ENCODE measurements at places on chromosomes 13 and 19.
A peak's percentile ranks its signal among the peaks of the same experiment; 100 is the strongest.

- no peak for DNase-seq
These were observed 144.1 kb upstream of the MIR17HG start for GRCh38 chr13:91203430-91203829.

- no peak for DNase-seq
These were observed 56.4 kb downstream of the IER2 start for GRCh38 chr19:13206587-13206986.

DNA sequence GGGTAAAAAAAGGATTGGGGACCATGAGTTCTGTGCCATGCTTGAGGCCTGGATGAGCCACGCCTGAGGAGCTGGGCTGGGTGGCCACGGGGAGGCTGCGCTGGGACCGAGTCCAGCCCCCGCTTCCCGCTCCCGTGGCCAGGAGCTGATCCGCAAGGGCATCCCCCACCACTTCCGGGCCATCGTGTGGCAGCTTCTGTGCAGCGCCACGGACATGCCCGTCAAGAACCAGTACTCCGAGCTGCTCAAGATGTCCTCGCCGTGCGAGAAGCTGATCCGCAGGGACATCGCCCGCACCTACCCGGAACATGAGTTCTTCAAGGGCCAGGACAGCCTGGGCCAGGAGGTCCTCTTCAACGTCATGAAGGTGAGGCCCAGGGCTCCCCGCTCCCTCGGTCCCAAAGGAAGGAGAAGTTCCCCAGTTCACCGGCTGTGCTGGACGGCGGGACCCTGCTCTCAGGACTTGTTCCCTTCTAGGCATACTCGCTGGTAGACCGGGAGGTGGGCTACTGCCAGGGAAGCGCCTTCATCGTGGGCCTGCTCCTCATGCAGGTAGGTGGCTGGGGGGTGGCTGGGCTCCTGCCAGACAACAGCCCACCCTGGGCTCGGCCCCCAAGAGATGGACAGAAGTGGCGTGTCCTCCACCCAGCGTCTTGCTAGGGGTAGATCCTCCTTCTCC, 18.9 kb downstream of the EVI5L start:
- DNase-seq = no peak

GRCh38 chr13:111845621-111846351, 221.2 kb upstream of the SOX1 start:
- no peak for DNase-seq

GRCh38 chr19:14835011-14835410, at the start of the genes OR7A5 and OR7C1:
OR7A5 (minus strand) TSS chr19:14835185; CDS start chr19:14828241, 6,944 bp downstream.
OR7C1 (minus strand) TSS chr19:14835185; CDS start chr19:14800136, 35,049 bp downstream.
- DNase-seq = no peak

DNA sequence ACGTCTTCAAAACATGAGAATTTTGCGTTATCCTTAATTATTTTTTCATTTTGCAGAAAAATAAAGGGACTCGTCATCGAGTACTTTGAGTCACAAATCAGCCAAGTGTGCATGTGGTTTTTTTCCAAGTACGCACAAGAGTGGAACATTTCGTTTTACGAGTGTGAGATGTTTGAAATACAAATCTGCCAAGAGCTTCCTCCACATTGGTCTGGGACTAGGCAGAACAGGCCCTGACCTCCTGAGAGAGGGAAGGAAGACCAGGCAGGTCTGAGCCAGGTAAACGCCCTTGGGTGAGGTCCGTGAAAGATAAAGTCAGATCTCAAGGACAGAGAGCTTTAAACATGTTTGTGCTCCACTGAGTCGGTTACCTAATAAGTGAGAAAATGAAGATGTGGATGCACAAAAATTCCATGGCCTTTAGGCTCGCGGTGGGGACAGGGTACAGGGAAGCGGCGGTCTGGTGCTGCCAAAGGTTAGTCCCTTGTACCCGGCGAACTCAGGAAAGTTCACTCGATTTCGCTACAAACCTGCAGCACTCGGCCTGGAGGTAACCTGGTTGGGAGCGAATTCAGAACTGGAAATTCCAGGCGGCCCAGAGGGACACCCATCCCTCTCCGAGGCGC, 473 bp upstream of the ITM2B start:
- no peak for DNase-seq

DNA sequence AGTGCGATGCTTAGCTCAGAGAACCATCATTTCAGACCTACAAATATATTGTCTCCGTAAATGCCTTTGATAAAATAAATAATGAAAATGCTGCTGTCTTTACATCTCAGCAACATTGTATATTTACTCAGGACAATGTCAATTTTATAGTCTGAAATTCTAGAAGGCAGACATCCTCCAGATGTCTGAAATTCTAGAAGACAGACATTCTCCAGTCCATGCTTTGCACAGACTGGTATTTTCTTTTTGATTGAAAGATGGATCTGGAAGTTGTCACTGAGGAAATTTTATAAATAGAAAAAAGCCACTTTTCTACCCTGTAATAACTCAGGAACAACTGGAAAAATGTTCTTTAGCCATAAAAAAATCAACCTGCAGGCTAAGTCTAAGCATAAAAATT, 2293.3 kb downstream of the PCDH9 start:
- DNase-seq = no peak

GRCh38 chr13:75326173-75327134, 155.5 kb downstream of the TBC1D4 start:
- peak; percentile 84 for DNase-seq

GRCh38 chr19:51339687-51340656, 2.0 kb downstream of the VSIG10L start:
- peak; percentile 93 for DNase-seq

GRCh38 chr19:45097776-45098520, 5.0 kb downstream of the PPP1R37 start:
- DNase-seq = no peak

GRCh38 chr13:25288966-25289365, 1.7 kb upstream of the MTMR6 start:
- DNase-seq = no peak

DNA sequence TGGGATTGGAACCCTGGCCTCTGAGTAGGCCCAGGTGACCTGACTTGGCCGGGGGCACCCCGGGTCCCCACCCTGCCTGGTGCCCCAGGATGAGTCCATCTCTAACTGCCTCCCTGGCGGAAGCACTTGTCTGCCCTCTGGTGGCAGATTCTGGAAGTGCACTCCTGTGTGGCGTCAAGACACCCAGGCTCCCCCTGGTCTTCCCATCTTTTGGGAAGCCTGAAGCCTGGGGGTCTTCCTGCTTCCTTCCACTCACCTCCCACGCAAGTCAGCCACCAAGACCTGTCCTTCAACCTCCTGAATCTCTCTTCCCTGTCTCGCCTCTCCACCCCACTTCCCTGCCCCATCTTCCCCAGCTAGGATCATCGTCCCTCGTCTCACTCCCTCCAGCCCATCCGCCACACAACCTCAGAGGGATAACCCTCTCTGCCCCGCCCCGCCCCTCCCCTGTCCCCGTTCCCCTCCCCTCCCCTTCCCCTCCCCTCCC, 7.4 kb downstream of the RABAC1 start:
- DNase-seq = peak; percentile 87

- no peak for DNase-seq
These were observed 8.4 kb downstream of the PPP1R14A start for GRCh38 chr19:38247734-38248268.
